ENCODE measurements at places on chromosomes 11 and 22. TPM values are rescaled to one million over a fixed set of nuclear protein-coding genes. Genes with fewer than 3 reads are reported as not detected.

VSIG2 gene
- not detected for total RNA-seq

GRCh38 chr11:72349616-72350218 lies 84.6 kb downstream of the CLPB start:
- no peaks in the 10 kb centered on the region for H3K27me3 ChIP-seq
- H3K4me1 ChIP-seq, result no peaks in the 10 kb centered on the region
- no peak for DNase-seq
- no peaks in the 10 kb centered on the region for H3K36me3 ChIP-seq

GRCh38 chr22:40620464-40621046 lies 16.0 kb downstream of the MRTFA start:
- no peak for DNase-seq
- H3K4me3 ChIP-seq, result no peak overlapping the region
- H3K27ac ChIP-seq, result no peak overlapping the region
- H3K27me3 ChIP-seq, result no peaks in the 10 kb centered on the region
- H3K4me1 ChIP-seq, result no peaks in the 10 kb centered on the region

DNA sequence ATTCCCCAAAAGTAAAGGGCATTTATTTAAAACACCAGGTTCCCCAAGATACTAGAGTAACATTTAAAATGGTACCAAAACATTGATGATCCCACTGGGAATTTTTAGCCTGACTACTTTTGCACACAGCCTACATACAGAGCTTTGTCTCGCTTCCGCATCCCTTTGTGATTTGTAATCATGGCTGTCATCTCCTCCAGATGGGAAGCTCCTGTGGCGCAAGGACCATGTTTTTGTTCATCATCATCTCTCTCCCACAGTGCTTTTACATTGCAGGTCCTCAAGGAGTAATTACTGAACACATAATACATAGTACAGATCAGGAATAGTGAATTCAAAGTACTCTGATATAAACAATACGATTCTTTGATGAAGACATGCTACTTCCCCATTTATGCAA lies 231.2 kb upstream of the MTNR1B start:
- no peaks in the 10 kb centered on the region for H3K4me1 ChIP-seq
- no peak for DNase-seq
- no peaks in the 10 kb centered on the region for H3K36me3 ChIP-seq
- no peak overlapping the region for H3K27ac ChIP-seq

- H3K36me3 ChIP-seq, result no peaks in the 10 kb centered on the region
- H3K4me3 ChIP-seq, result no peak overlapping the region
- no peak for DNase-seq
- no peak overlapping the region for H3K27ac ChIP-seq
- H3K4me1 ChIP-seq, result no peaks in the 10 kb centered on the region
Measured at GRCh38 chr11:22554221-22554620, 71.4 kb downstream of the FANCF start.
